ENCODE measurements at places on chromosomes 11 and 22.

DNA sequence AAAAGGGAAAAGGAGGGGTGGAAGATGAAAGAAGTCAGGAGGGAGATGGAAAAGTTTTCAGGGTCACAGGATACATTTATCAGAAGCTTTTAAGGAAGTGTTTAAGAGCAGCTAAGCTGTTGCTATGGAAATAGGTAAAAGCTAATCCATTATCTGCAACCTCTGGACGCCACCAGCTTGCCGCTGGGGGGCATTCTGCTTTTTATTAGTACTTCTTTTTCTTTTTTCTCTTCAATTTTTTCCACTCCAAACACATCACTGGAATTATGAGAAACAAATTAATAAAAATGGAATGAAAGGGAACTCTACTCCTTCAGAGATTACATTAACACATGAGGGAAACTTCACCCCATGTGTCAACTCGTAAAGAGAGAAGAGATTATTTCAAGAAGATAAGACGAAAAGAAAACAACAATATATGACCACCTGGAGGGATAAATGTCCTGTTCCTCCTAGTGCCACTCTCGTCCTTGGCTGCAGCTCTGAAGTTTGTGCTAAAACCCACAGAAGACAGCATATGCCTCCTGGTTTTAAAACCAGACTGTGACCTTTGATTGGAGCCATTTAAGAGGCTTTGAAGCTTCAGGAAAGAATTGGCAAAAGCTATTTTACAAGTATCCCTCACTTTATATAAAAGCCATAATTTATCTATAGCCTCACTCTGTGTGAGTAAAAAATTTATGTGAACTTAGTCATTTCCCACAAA, 972.8 kb downstream of the OPCML start:
- no peak for DNase-seq

DNA sequence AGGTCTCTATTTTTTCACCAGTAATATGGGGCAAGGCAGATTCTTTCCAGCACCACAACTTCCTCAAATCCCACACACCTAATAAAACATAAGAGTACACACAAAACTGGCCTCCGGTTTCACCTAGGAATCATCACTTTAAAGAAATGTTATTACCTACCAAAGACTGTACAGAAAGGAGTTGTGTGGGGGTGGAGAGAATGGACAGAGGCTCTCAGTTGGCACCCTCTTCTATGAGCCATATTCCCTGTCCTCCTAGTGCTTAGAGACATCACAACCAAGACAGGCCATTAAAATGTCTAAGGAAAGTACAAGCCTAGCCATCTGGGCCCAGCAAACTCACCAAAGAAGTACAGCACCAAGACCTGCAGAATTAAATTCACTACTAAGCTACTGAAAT, 56.1 kb downstream of the RBFOX2 start:
- DNase-seq, result no peak

GRCh38 chr22:49362211-49362839, 465.3 kb downstream of the BRD1 start:
- no peak for DNase-seq

DNA sequence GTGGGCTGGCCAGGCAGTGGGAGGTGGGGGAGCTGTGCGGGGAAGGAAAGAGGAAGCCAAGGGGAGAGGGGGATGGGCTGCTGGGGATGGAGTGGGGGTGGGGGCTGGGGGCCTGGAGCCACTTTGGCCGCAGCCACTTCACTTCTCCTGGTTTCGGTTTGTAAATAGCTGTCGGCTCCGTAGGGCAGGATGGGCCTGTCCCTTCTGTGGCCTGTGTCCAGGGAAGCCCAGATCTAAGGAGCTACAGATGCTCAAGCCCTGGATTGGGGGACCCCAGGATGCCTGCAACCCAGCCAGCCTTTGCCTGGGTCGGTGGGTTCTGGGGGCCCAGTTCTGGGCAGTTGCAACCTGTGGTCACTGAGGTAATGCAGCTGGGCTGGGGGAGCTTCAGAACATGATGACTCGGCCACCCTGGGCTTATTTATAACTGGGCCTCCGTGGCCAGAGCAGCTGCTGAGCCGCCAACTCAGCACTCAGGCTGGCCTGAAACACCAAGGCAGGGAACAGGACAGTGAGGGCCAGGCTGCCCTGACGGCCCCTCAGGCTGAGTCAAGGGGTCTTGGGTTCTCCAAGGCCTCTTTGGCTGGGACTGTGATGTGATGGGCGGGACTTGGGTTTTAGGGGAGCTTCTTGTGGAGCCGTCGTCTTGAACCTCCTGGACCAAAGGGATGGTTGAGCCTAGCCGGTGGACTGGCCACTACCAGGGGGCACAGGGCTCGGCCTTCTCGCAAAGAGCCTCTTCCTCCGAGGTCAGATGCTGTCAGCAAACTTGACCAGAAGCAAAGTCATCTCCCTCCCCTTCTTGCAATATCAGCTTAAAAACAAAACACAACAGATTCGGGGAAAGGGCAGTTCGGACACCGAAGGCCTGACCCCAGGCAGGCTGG, 15.0 kb upstream of the SLC39A13 start:
- DNase-seq, result no peak

- DNase-seq, result no peak
These were observed 66.3 kb upstream of the CHRM4 start for GRCh38 chr11:46457659-46458424.

- DNase-seq, result no peak
These were observed 196.7 kb downstream of the DSCAML1 start for GRCh38 chr11:117600234-117600783.

DNA sequence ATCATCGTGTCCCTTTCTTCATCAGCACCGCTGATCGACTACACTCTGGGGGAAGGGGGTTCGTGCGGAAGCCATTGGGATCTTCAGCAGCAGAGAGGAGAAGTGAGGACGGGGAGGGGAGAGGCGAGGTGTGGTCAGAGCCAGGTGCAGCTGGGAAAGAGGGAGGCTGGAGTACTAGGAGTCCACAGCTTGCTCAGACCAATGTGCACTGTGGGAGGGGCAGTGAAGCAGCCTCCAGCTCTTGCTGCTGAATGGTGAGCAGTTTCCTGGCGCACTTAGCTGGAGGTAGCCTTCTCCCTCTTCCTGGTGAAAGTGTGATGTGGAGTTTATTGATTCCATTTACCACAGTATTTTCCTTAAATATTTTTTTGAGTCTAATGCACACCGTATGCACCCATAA, 99.0 kb upstream of the NECTIN1 start:
- no peak for DNase-seq

DNA sequence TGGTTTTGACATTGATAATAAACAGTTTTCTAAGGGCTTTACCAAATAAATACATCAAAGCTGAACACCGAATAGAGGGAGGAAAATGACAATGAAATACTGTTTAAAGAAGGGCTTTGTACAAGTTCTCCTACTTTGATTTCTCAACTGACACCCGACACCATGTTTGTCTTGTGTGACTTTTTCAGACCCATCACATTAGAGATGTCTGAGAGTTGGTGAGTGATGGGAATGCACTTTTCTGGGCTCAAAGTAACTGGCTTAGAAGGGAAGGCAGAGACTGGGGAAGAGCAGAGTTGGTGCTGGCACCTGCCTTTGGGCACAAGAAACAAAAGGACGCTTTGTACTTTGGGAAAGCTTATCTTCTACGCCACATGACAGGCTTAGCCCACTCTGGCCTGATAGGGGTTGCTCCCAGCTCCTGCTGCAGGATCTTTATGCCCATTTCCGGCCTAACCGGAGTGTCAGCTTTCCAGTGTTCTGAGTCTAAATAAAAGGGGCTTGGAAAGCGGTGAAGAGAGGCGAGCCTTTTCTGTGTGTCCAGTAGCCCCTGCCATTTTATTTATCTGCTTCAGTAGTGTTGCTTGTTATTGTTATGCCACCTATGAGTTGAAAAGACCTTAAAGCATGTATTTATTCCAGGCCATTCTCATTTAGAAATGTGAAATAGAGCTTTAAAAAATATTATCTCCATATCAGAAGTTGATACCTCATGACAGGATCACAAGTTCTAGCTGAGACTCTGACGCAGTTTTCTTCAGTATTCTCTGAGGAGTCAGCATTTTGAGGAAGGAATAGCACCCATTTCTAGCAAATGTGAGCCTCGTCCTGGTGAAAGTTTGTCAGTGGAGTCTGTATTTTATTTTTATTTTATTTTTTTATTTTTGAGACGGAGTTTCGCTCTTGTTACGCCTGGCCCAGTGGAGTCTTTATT, 24.2 kb downstream of the KREMEN1 start:
- DNase-seq, result no peak

DNA sequence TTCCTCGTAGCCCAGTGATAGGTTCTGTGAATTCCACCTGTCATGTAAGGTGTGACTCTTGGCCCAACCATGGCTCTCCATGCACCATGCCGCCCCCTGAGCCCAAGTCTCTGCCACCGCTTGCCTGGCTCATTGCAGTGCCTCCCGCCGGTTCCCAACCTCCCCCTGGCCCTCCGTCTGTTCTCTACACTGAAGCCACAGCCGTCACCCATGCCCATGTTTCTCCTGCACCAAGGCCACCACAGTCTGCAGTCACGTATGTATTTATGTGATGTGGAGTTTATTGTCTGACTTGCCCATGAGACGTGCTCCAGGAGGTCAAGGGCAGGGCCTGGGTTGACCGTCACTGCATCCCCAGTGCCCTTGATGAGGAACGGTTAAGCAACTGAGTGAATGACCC, 35.9 kb downstream of the PKNOX2 start:
- no peak for DNase-seq

DNA sequence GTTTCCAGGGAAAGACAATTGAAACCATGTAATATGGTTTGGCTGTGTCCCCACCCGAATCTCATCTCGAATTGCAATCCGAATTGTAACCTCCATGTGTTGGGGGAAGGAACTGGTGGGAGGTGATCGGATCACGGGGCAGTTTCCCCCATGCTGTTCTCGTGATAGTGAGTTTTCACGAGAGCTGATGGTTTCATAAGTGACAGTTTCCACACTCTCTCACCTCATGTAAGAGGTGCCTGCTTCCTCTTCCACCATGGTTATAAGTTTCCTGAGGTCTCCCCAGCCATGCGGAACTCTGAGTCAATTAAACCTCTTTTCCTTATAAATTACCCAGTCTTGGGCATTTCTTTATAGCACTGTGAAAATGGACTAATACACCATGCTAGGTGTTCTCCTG, 148.3 kb upstream of the CADM1 start:
- DNase-seq, result no peak

GRCh38 chr11:316891-317301, 3.1 kb downstream of the IFITM1 start:
- no peak for DNase-seq

GRCh38 chr11:96393753-96394348, 4.0 kb downstream of the JRKL start:
- DNase-seq, result no peak

GRCh38 chr22:35582861-35583670, 34.1 kb downstream of the MB start:
- DNase-seq, result peak; percentile 56

DNA sequence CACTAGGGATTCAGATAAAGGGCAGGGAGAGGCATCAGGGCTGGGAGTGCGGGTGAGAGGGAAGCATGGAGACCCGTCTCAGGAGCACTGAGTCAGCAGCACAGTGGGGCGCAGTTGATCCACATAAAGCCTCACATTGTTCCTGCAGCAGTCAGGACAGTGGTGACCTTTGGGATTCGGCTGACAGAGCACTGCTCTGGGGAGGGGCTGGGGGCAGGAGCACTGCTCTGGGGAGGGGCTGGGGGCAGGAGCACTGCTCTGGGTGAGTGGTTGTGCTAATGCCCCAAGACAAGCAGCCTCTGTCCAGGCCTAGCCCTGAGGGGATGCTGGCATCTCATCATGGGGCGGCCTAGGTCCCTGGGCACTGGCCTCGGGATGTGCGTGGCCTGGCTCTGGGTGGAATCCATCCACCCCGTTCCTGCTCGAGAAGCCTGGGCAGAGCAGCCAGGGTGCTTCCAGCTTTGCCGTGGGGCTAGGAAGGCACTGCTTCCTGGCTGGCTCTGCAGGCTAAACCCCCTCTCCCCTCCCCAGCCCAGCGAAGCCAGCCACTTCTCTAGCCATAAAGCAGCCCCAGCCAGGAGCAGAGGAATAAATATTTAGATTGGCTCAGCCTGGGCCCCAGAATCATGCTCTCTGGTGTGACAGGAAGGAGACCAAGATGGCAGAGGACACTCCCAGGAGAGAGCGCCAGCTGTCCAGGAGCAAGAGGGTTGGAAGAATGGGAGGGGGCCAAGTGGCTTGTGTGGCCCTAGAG, 7.3 kb downstream of the OAF start:
- DNase-seq, result no peak

GRCh38 chr11:210122-210802, 2.8 kb downstream of the RIC8A start:
- no peak for DNase-seq

DNA sequence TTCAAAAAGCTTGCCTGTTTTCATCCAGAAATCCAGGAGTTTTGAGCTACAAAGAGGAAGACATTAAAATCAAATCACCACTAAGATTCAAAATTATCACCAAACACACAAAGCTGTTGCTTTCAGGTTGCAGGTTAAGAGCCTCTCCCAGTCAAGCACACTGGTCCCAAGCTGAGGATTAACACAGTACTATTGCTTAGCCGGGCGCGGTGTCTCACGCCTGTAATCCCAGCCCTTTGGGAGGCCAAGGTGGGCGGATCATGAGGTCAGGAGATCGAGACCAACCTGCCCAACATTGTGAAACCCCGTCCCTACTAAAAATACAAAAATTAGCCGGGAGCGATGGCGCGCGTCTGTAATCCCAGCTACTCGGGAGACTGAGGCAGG, 1165.1 kb downstream of the LRRC4C start:
- no peak for DNase-seq

DNA sequence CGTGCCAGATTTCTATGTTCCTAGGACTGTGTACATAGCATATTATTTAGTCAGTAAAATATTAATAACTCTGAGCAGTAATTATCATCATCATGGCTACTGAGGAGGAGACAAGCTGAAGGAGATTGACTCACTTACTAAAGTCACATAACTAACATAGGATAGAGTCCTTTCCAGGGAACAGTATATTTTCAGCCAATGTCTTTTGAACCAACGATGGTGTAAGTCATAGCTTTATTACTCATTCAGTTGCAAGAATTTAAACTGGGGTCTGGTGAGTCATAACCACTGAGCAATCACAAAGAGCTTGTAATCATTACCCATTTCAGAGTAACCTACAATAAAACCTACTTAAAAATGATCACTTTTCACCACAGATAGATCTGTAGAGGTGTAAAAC, 1564.8 kb upstream of the TENM4 start:
- no peak for DNase-seq

- DNase-seq, result no peak
These were observed 29.0 kb downstream of the SPATA19 start for GRCh38 chr11:133816146-133816870.

DNA sequence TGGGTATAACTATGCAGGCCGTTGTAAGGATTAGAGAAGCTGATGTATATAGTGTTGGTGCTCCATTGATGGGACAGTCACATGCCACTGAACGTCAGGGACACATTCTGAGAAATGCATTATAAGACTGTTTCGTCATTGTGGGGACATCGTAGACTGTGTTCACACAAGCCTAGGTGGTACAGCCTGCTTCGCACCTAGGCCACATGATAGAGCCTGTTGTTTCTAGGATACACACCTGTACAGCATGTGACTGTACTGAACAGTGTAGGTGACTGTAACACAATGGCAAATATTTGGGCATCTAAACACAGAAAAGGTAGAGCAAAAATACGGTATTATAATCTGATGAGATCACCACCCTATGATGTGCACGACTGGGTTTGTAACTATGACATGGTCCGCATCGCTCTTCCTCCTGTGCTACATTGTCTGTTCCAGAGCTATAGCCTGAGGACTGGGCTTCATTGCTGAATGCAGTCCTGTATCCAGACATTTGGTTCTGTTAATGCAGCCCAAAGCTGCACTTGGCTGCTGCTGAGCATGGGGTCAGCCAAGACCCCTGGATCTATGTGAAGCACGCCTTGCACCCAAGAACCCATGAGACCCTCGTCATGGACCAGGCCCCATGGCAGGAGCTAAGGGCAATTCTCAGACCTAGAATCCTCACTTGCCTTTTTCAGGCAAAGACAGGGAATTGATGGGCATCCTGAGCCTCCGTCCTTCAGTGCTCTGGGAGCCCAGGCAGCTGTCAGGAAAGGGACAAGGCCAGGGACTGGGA, 51.1 kb upstream of the THY1 start:
- no peak for DNase-seq
